ENCODE measurements at places on chromosomes 16 and 17.

- no peak for DNase-seq
Measured at GRCh38 chr16:19265380-19265930, 20.1 kb upstream of the CLEC19A start.

- DNase-seq: no peak
Measured at GRCh38 chr17:64074704-64075426, 54.4 kb upstream of the ICAM2 start.

GRCh38 chr16:56606071-56606475, 2.3 kb upstream of the MT2A start:
- no peak for DNase-seq

DNA sequence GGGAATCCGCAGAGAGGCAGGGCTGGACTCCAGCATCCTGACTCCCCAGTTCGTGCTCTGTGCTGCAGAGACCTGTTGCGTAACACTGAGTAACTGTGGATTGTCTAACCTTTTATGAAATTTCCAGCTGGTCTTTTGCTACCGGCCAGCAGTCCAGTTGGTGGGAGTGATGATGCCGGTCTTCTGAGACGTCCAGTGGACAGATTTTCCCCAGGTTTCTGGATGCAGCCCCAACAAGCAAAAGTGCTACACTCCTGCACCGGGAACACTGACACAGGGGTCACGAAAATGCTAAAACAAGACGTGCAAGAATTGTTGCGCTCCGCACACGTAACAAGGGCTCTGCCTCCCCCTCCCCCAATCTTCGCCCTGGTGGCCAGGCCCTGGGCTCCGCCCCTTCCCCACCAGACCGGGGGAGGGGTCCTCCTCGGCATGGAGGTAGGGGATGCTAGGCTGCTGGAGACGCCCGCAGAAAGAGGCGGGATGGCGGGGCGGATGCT, 701 bp upstream of the MRC2 start:
- no peak for DNase-seq

DNA sequence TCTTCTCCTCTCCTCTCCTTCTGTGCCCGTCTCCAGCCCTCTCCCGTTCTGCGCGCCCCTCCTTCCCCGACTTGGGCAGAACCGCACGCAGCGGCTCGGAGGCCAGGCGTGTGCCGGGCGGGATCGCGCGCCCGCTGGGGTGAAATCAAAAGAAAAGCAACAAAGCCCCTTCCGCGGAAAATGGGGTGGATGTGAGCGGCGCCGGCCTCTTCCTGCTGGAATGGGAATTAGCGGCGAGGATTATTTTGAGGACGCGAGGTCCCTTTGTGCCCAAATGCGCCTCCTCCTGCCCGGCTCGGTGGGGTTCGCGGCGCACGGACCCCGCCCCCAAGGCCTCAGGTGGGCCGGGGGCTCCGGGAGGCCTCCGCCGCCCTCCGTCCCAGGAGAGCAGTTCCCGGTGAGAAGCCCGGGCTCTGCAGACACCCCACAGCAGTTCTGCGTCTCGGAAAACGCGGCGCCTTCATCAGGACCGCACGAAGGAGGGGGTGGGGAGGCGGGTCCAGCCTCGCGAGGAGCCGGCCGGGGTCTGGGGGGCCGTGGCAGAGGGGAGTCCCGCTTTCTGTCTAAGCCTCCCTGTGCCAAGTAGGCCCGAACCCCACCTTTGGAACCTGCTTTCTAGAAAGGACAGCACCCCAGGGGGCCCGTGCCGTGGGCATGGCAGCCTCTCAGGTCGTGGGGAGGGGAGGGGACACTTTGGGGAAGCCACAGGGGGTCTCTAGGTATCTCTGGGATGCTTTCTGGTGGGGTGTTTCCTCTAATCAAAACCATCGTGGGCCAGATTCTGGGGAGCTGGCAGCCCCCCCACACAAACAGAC, 91.0 kb upstream of the CBX4 start:
- no peak for DNase-seq

- DNase-seq: no peak
Measured at GRCh38 chr17:69030169-69030568, 30.6 kb downstream of the ABCA9 start.

DNA sequence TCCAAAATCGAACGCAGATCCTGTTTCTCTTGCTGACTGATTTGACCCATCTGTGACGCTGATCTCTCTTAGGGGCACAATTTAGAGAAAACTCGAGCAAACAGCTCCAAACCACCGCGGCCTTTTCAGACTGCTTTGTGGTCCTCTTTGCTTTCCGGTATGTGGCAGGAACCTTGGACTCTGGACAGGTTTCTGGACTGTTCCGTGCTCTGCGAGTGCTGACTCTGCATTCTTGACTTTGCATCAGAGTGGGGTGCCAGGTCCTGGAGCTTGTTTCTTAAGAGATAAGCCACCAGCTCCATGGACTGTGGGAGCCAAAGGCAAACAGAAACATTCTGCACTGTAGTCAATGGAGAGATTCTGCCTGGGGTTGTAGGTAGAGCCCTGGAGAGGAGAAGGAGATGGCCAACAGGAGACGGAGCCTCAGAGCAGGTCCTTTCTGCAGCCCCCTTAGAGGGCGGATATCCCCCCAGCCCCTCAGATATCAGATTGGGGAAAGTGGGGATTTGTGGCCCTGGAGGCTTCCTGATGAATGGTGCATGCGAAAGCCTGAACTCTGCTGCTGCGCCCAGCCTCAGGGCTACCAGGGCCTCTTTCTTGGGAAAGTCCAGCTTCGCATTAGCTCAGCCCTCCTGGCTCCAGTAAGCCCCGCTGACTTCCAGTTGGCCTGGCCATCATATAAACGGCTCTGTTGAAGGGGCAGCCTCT, 65.6 kb downstream of the WIPI1 start:
- no peak for DNase-seq

- DNase-seq: no peak
Measured at GRCh38 chr16:2184962-2185361, 11.4 kb downstream of the CASKIN1 start.

DNA sequence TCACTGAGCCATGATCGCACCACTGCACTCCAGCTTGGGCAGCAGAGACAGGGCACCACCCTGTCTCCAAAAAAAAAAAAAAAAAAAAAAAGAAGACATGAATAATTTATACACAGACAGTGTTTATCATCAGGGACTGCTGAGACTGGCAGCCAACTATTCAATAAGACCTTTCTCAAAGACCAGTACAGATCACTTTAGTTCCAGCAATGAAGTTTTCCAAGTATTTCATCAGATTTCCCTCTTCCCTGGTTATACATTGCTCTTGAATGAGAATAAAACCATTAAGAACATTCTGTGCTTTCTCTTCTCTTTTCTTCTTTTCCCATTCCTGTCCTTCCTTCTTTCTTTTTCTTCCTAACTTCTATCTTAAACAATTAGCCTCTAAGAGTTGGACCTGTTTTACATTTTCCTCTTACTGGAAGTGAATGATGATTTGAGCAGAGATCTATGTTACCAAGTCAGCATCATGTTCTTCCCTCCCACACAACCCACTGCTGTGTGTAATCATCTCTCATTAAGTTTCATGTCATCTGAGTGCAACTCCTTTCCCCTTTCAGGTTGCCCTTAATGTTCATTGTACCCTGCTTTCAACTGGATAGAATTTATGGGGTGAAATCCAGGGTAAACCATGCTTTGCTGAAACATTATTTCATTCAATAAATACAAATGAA, 35.9 kb upstream of the SMIM36 start:
- no peak for DNase-seq

- DNase-seq: no peak
Measured at GRCh38 chr16:58084635-58085034, 44.5 kb downstream of the CFAP20 start.

DNA sequence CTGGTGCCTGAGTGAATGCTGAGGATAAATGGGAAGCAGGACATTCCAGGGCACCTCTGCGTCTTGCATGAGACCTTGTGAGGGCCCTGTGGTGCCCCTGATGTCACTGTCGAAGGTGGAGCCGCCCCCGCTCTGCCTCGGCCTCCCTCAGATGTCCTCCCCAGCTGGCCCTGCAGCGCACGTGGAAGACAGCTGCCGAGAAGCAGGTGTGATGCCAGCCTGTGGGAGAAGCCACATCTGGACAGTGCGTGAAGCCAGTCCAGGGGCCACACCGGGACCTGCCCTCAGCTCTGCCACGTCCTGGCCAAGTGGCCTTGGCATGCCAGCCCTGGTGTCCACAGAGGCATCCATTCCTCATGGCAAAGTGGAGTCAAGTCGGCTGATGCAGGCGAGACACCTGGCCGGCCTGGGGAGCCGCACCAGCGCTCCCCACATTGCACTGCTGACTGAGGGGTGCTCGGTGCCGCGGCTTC, 21.6 kb upstream of the METRNL start:
- no peak for DNase-seq

GRCh38 chr16:48498769-48499631, 111.0 kb downstream of the N4BP1 start:
- DNase-seq: no peak

DNA sequence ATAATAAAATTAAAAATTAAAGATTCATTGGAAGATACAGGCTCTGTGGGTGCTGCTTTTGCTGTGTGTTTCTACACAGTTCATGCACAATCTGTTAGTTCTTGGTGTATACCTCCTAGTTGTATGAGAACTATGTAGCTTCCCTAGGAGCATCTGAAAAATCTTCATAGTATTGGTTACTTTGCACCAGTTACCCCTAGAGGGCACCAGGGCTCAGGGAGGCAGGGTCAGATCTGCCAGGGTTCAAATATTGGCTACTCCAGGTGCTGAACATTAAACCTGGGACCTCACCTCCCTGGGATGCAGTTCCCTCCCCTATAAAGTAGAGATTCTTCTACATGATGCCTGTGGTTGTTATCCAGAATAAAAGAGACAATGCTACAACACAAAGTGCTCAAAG, 583.0 kb upstream of the CDH11 start:
- no peak for DNase-seq

GRCh38 chr16:64481497-64481896, 640.4 kb downstream of the CDH11 start:
- no peak for DNase-seq

DNA sequence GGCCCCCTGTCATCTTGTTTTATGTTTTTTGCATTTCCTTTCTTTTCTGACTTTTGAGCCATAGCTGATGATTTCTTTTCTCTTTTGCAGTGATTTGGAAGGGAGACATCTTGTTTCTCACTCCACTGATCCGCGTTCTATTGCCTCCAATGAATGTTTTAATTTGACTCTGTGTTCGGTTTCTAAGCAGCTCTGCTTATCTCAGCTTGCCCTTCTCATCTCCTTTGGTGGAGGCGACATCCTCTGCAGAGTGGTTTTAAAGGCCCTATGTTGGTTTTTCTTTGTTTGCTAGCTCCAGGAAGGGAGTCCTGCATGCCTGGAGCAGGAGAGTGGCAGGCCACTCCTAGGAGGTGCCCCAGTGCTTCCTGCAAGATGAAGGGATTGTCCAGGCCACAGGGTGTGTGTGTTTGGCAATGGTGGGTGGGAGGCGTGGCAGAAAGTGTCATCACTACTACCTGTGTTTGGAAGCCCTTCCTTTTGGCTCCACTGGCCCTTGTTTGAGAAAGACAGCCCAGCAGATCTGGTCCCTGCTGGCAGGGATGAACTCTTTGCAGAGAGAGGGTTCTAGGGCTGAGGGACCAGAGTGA, 13.6 kb downstream of the SMPD3 start:
- no peak for DNase-seq

DNA sequence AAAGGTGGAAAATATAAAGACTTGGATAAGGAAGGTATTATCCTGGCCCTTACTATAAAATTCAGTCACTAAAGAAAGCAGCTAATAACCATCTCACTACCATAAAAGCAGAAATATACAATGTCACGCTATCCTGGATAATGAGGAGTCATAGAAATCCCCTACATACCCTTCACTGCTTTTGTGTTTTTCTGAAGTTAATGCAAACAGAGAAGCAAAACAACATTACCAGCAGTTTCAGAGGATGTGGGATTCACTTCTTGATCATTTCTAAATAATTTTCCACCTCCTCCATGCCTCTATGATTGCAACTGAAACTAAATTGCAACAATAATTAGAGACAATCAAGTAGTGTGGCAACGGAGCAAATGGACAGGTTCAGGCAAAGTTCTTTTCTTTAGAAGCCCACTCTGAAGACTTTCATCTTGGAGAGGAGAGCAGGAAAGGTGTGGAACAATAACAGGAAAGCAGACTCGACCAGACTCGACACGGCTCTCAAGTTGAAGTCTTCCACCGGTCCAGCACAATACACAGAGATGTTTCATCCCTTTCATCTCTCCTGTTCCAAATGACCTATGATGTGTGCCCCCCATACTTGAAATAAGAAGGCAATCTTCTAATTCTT, 10.2 kb downstream of the CYTH1 start:
- peak; percentile 81 for DNase-seq

GRCh38 chr17:22469941-22470340, 777.6 kb downstream of the KCNJ18 start:
- DNase-seq: no peak

DNA sequence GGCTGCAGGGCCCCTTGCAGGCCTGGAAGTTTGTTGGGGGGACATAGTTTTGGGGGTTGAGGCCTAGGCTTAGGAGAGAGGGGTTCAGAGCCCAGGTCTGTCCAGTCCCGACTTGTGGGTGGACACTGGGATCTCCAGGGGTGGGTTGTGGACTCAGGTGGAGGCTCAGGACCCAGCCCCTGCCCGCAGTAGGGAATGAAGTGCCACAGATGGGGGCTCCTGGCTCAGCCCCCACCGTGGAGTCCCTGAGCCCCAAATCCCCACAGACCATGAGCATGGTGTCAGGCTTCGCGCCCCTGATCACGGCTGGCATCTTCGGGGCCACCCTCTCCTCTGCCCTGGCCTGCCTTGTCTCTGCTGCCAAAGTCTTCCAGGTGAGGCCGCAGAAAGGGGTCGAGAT, 14.3 kb downstream of the SLC12A3 start:
- no peak for DNase-seq

DNA sequence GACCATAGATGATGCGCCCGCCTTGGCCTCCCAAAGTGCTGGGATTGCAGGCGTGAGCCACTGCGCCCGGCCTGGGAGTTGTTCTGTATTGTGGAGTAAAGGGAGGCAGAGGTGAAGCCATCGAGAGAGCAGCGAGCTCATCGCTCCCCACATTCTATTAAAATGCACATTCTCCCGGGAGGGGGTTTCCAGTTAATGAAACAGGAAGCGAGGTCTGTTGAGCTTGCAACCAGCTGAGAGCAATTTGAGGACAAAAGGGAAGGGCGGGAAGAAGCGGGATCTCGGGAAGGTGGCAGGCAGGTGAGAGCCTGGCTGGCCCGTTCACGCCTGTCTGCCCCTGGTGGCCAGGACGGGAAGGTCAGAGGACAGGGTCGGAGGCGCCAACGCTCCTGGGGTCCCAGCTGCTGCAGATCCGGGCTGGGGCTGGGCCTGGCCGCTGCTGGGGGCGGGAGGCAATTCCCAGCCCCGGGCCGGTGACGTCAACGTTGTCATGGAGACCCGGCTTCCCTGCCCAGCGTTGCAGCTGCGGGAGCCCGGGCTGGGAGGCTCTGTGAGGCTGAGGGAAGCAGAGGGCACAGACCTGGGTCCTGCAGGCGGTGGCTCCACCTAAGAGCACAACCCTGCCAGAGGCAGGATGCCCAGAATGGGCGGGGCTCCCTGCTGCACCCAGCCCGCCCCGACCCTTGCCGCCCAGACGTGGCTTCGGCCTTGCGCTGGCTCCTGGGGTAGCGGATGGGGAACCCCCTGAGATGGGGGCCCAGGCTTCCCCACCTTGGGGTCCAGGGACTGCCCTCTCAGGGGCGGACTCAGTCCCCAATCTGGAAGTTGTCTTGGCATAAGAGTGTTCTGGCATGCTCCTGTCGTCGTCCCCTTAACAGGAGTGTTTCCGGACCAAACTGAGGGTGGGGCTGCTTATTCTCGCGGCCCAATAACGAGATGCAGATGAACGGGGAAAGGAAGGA, 48.7 kb upstream of the PLCG2 start:
- peak; percentile 48 for DNase-seq

- no peak for DNase-seq
Measured at GRCh38 chr17:51595826-51596398, 335.6 kb downstream of the UTP18 start.
